ENCODE measurements at places on chromosomes 3 and 15.

DNA sequence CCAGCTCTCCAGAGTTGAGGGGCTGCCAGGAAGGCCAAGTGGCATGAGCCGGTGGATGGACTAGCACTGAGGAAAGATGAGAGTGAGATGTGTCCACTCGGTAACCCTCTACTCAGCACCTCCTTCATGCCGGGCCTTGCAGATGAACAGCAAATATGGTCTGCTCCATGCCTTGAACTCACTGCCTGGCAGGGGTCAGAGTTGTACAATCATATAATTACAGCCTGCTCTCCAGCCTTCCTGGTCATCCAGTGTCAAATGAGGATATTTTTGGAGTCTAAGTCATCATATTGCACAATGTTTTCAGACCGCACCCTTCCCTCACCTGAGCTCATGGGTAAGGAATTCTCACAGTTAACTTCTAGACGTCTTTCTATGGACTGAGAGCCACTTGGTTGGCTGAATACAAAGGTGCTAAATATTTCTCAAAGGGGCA lies 4.9 kb downstream of the MGLL start:
- DNase-seq = no peak

DNA sequence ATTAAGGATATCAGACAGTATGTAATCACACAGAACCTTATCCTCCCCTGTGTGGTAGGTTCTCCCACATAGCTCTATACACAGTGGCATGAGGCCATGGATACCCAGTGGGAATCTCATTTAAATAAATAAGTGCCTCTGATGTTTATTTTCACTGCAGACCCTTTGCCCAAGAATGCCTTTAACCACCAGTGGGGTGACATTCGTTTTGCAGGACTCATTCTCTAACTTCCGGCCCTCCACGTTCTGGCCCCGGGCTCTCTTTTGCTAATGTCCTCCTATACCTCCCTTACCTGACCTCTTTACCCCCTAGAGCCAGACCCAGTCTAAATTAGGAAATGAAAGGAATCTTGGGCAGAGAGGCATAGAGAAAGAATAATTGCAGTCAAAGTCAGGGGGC lies 8.3 kb downstream of the CCDC80 start:
- DNase-seq = no peak

DNA sequence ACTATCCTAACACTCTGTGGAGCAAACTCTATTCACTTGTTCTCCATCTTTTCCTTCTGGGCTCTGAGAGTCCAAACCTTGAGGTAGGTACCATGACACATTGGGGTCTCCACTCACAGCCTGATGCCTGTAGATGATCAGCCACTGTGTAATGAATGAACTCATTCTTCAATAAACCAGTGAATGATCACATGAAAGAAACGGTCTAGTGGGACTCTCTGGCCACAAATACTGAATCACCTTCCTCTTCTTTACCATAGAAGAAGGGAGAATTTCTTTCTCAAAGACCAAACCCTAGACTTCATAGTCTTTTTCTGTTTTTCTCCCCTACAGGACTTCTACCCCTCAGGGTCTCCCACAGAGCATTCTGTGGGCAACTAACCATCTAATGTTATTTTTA lies 20.5 kb upstream of the ABHD2 start:
- no peak for DNase-seq

DNA sequence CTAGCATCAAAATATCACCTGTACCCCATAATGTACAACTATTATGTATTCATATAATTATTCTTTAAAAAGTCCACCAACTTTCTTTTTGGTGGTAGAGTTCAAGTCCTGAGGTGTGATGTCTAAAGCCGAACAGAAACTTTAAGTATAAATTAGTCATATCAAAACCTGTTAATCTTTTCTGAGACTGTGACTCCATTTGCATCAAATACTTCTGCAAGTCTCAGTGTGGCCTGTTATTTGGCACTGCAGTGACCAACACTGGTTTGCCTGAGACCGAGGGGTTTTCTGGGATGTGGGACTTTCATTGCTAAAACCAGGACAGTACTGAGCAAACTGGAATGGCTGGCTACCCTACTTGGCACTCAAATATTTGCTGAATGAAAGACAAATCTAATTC lies 7.3 kb downstream of the NGLY1 start:
- no peak for DNase-seq

DNA sequence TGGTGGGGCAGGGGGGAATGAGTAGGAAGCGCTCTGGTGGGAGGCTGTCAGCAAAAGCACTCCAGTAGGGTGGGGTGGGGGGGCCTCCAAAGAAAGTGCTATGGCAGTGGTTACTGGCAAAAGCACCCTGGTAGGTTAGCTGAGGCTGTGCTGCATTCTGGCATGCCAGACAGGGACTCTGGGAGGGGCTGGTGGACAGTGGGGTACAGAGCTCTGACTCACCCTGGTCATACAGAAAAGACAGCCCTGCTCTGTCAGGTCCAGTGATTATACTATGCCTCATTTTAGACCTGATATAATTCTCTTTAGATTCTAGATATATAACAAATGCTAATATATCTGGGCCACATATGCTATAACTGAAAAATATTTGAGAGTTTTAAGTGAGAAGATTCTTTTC lies 82.8 kb upstream of the CPNE4 start:
- DNase-seq = no peak

DNA sequence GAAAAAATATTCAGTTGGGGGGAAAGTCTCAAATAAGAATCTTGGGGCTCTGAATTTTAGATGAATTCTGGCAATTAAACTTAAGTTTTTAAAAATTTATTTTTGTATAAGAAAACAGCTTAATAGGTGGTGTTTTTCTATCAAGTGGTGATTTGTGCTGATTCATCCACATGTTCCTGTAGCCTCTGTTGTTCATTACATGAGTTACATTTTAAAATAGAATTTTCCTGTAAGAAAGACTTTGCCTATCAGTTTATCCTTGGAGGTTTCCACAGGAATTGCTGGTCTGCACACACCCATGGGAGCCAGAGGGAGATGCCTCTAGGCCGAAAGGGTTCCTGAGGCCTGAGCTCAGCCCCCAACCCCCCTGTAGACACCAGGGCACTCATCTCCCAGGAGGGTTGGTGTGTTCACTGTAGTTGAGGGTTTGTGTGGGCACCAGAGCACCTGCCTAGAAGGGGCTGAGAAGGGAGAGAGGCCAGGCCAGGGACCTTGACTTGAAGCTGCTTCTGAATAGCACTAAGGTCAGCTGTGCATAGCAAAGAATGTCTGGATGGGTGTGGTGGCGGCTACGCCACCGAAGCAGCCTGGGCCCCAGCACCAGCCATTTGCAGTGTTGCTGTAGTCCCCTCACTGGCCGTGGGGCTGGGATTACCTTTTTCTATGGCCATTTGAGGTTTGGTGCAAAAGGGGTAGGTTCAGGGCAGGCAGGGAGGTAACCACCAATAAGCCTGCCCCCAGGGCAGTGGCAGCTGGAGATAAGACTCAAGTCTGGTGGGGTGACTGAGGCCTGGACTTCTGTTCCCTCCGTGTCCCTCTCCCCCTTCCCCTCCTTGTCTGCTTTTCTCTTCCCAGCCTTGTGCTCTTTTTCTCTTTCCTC lies 11.9 kb downstream of the DNAJA4 start:
- no peak for DNase-seq

DNA sequence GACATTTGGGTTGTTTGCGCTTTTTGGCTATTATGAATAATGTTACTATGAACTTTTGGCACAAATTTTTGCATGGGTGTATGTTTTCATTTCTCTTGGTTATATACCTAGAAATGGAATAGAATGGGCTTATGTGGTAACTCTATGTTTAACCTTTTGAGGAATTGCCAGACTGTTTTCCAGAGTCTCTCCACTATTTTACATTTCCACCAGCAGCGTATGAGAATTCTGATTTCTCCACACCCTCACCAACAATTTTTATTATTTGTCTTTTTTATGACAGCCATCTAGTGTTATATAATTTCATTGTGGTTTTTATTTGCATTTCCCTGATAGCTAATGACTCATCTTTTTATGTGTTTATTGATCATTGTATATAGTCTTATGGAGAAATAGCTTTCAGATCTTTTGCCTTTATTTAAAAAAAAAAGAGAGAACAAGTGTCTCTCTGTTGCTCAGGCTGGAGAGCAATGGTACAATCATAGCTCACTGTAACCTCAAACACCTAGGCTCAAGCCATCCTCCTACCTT lies 247.2 kb downstream of the OPA1 start:
- DNase-seq = no peak

DNA sequence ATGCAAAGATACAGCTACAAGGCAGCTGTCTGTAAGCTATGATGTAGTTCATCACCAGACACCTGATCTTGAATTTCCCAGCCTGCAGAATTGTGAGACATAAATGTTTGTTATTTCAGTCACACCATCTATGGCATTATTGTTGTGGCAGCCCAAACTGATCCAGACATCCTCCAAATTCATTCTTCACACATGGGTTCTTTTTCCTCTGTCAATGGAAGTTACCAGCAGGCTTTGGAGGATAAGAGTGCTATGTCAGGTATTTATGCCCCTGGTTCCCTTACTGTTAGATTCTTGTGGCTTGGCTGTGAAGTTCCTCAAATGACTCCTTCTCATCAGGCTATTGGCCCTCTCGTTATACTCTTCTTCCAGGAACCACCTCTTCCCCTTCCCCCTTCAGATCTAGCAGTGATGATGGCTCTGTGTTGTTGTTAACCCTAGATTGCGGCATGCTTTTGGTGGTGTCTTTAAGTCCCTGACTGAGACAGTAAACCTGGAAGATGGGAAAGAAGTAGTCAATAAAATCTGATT lies 91.0 kb upstream of the CHMP2B start:
- no peak for DNase-seq

DNA sequence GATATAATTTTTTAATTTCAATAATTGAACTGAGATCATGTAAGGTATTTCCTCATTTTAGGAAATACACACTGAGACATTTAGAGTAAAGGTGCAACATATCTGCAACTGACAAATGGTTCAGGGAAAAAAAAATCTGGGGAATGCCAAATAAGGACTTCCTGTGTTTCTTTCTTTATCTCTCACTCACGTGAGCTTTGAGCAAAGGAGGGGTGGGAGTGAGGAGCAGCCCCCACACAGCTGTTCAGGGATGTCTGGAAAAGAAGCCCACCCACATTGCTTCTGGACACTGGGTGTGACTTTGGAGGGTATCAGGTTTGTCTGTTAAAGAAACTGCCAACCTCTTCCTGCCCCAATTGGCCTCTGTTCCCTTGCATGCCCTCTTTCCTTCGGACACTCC lies 5.6 kb upstream of the TP63 start:
- DNase-seq = no peak

- DNase-seq = no peak
These were observed 401.5 kb upstream of the PROK2 start for GRCh38 chr3:72186400-72186855.

DNA sequence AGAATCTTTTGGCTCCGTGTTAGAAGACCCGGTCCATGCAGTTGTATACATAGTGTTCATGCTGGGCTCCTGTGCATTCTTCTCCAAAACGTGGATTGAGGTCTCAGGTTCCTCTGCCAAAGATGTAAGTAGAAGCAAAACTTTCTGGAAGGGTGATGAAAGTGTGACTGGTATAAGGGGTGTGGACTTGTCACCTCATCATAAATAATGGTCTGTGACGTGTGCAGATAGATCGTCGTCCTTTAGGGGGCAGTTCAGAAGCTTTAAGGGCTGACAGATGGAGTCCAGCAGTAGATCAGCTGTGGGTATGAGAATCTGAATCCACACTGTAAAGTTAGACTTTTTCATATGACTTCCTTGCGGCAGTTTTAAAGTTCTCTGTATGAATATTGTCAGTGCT lies 15.3 kb downstream of the SEC61A1 start:
- DNase-seq = no peak

DNA sequence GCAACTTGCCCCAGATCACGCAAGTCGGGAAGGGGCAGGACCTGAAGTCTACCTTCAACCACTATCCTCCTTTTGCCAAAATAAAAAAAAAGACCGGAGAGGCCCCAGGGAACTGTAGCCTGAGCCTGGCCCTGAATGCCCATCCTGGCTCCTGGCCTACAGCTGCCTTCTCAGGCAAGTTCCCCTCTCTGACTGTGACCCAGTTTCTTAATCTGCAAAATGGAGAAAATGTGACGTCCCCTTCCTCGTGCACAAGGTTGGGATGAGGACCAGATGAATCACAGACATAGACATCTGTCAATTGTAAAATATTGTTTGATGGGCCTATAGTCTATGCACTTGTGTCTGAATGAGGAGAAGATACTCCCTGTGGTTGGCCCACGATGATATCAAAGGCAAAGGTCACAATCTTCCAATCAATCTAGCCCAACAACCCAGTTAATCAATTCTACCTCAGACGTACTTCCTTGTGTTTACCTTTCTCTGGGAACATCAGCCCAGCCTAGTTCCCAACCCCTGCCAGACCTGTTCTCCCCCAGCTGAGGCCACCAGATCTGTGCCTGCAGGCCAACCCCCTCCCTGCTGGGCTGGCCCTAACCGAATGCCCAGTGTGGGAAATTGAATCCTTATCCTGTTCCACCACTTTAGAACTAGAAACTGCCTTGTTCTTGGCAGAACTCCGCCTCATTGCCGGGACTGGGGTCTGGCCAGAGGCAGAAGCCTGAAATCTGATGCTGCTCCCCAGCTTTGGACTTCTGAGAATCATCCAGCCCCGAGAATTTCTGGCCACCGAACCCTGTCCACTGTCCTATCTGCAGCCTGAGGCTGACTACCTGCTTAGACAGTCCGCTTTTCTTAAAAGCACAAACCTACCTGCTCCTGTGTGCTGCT lies 101.8 kb upstream of the LIPC start:
- no peak for DNase-seq

DNA sequence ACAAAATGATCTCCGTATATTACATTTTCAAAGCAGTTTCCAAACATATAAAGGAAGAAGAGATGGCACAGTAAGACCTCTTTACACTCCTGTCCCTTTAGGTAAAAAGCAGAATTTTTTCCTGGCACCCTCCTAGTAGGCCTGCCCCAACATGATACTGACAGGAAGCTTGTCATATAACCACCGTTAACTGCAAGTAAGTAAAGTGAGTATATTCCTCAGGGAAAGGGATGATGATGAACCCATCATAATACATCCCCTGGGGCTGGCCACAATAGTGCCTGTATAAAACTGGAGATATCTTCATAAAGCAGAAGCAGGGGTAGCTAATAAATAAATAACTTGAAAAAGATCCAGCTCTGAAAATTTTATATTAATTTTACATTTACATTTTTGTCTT lies 893.0 kb downstream of the DIPK2A start:
- DNase-seq = no peak

- no peak for DNase-seq
These were observed 87.3 kb upstream of the SNRK start for GRCh38 chr3:43198791-43199644.

DNA sequence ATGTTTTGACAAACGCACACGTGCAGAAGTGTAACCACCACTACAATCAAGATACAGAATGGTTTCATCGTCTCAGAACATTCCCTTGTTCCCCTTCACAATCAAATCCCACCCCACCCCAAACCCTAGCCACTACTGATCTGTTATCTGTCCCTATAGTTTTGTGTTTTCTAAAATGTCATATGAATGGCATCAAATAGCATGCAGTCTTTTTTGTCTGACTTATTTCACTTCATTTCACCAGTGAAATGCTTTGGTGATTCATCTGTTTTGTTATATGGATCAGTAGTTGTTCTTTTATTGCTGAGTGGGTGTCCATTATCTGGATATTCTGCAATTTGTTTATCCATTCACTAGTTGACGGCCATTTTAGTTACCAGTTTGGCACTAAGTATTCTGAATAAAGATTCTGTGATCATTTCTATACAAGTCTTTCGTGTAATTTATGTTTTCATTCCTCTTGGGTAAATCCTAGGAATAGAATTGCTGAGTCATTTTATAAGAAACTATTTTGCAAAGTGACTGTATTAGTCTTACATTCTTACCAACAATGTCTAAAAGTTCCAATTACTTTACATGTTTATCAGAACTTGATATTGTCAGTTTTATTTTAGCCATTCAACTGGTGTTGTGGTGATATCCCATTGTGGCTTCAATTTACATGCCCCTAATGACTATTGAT lies 232.8 kb downstream of the CLSTN2 start:
- DNase-seq = no peak

- DNase-seq = no peak
These were observed 32.2 kb upstream of the ADAMTS17 start for GRCh38 chr15:100373942-100374341.

Measured in stimulated activated CD4-positive, alpha-beta T cell treated with anti-CD3 and anti-CD28 coated beads, Interleukin-12 subunit alpha, Interleukin-12 subunit beta, amount 100 ng/mL, for 48 hours (primary cell).